ENCODE measurements at places on chromosomes 3 and 15. TPM values are rescaled to one million over a fixed set of nuclear protein-coding genes. Genes with fewer than 3 reads are reported as not detected.

ANKRD34C gene
- total RNA-seq: 0.13 TPM

DAZL gene
- not detected for total RNA-seq

CD96 gene
- total RNA-seq: 1.7 TPM

GRM2 gene
- 0.40 TPM for total RNA-seq

GP9 gene
- total RNA-seq: 0.53 TPM

CCR8 gene
- not detected for total RNA-seq

NR1I2 gene
- total RNA-seq: not detected

KLHL6 gene
- total RNA-seq: 4.7 TPM

ANKRD63 gene
- total RNA-seq: not detected

SLC2A2 gene
- not detected for total RNA-seq

MCF2L2 gene
- total RNA-seq: 2.6 TPM

ASB14 gene
- total RNA-seq: not detected

CYP8B1 gene
- total RNA-seq: not detected

SLC9C1 gene
- total RNA-seq: 0.94 TPM

GPR176 gene
- total RNA-seq: 5.7 TPM

SLC12A1 gene
- total RNA-seq: not detected

ADAMTSL3 gene
- 39.1 TPM for total RNA-seq

TUSC7 gene
- total RNA-seq: not detected

IQCF5 gene
- not detected for total RNA-seq

SH2D7 gene
- total RNA-seq: not detected

TMCO5A gene
- total RNA-seq: not detected

ALDH1A2 gene
- total RNA-seq: 7.1 TPM

CHAC1 gene
- total RNA-seq: 0.58 TPM

GOLGA6L4 gene
- total RNA-seq: 9.4 TPM

CLASP2 gene
- 151 TPM for total RNA-seq

GSK3B gene
- total RNA-seq: 33.6 TPM

GABRR3 gene
- total RNA-seq: not detected
